ENCODE measurements at places on chromosomes 1 and 21. TPM values are rescaled to one million over a fixed set of nuclear protein-coding genes. Genes with fewer than 3 reads are reported as not detected.

- H3K4me1 ChIP-seq: no peaks in the 10 kb centered on the region
- H3K27me3 ChIP-seq: no peaks in the 10 kb centered on the region
- H3K36me3 ChIP-seq: no peaks in the 10 kb centered on the region
- no peak overlapping the region for H3K4me3 ChIP-seq
- no peak for DNase-seq
These were observed 113.6 kb downstream of the LRRC40 start for GRCh38 chr1:70091811-70092210.

DNA sequence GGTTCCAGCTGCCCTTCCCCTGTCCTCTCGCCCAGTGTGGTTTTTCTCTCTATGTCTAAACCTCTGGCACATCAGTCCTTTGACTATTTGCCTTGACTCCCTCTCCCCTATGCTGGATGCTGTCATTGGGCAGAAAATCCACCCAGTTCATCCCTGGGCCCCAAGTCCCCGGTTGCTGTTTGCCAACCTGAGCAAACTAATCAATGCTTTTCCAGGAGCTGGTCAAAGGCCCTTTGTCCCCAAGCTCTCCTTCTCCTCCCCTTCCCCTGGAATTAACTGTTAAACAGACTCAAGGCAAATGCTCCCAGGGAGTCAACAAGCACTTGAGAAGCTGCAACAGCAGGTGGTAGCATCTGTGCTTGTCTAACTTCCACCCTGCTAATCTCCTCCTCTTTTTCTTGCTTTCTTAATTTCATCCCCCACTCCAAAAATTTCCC, 102.7 kb downstream of the LMX1A start:
- H3K27me3 ChIP-seq: no peaks in the 10 kb centered on the region
- no peak overlapping the region for H3K27ac ChIP-seq
- no peak overlapping the region for H3K4me3 ChIP-seq
- H3K4me1 ChIP-seq: no peaks in the 10 kb centered on the region
- H3K36me3 ChIP-seq: no peaks in the 10 kb centered on the region

- peaks cover 71% of the 10 kb centered on the region for H3K27me3 ChIP-seq
- no peak for DNase-seq
- H3K36me3 ChIP-seq: no peaks in the 10 kb centered on the region
These were observed 25.8 kb downstream of the CLDN14 start for GRCh38 chr21:36454093-36454531.

DNA sequence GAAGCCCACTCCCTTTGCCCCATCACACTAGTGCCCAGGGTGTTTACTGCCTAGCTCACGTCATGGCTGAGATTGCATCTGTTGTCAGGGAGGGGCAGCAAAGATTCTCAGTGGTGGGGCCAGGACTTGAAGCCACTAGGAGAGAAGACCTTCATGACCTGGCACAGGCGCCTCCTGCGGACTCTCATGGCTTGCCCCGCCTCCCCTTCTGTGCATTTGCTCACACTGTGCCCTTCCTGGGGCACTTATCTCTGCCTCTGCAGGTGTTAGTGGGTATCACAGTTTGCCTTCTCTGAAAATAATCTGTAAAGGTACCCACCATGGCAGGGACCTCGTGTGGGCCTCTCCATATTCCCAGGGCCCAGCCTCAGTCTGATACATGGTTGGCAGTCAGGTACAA, 20.1 kb downstream of the PTPRU start:
- no peak overlapping the region for H3K27ac ChIP-seq
- H3K4me1 ChIP-seq: peaks cover 34% of the 10 kb centered on the region
- peaks cover 4% of the 10 kb centered on the region for H3K27me3 ChIP-seq
- H3K4me3 ChIP-seq: no peak overlapping the region
- DNase-seq: no peak

DNA sequence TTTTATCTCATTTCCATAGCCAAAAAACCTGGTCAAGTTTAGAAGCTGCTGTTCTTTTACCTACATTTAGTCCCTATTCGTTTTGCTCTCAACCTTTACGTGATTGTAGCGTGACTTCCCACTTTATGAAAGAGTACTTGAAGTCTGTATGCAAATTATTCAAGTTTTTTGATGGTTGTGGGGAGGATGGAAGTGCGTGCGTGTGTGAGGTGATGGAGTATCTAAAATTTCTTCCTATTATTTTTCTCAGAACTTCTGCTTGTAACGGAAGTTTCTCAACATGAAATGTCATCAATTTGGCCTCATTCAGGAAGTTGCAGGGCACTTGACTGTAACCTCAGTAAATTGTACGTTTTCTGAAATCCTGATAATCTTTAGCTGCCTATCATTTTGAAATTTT, 64.0 kb downstream of the SAMSN1 start:
- DNase-seq: no peak
- H3K27ac ChIP-seq: peak overlapping the region; percentile 11
- peaks cover 24% of the 10 kb centered on the region for H3K36me3 ChIP-seq

- peaks cover 11% of the 10 kb centered on the region for H3K36me3 ChIP-seq
- no peaks in the 10 kb centered on the region for H3K27me3 ChIP-seq
- DNase-seq: no peak
- no peak overlapping the region for H3K27ac ChIP-seq
These were observed 143.5 kb downstream of the PEX14 start for GRCh38 chr1:10617931-10618885.

HES2 gene
- total RNA-seq: 0.18 TPM

NID1 gene
- total RNA-seq: 0.27 TPM

PGLYRP3 gene
- not detected for total RNA-seq

GPX7 gene
- not detected for total RNA-seq

SYNC gene
- total RNA-seq: 0.62 TPM

PRR9 gene
- total RNA-seq: 0.20 TPM

CYYR1 gene
- total RNA-seq: not detected
